NCI-H1436 treated with DMSO at 0.1 percent for 48 hours (cell line): ENCODE measurements at places on chromosomes 3 and 15.

DNA sequence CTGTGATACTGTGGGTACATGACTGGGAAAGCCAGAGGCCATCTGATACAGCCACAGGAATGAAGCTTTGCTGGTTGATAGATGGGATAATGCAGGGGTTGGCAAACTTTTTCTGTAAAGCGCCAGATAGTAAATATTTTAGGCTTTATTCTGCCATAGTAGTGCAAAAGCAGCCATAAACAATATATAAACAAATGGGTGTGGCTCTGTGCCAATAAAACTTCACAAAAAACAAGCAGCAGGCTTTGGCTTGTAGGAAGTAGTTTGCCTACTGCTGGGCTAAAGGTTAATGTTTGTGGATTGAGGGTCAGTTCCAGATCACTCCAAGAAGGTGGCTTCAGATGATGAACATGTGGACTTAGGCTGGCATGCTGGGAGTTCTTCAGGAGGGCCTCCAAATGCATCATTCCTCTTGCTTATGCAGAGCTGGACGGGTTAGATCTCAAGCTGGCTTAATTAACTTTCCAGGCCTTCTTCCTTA lies 305.7 kb downstream of the RPLP1 start:
- no peak for DNase-seq

- DNase-seq = no peak
Measured at GRCh38 chr3:46898321-46899150, 21.0 kb downstream of the PTH1R start.

DNA sequence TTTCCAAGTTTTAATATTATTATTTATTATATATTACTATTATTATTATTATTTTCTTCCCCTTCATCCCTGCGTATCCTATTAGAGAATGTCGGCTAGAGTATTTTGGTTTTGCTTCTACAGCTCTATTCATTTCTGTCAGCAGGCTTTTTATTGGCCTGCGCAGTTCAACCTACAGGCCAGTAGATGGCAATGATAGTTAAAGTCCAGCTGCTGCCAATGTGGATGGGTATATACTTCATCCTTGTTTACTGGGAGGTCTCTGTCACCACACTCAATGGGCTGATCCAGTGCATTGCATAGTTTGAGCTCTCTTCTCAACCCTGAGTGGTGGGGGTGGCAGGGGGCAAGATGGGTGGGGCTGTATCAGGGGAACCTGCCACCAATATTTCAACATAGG lies 799.8 kb downstream of the NSUN3 start:
- DNase-seq = no peak

DNA sequence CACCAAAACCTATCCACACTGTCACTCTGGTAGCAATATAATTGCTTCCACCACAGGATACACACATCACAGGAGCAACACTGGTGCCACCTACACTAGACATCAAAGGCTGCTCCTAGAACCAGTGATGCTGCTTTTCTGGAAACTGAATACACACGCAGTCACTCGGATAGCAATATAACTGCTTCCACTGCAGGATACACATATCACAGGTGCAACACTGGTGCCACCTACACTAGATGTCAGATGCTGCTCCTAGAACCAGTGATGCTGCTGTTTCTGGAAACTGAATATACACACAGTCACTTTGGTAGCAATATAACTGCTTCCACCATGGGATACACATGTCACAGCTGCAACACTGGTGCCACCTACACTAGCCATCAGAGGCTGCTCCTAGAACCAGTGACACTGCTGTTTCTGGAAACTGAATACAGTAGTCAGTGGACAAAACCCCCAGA lies 6.9 kb upstream of the TNFSF10 start:
- DNase-seq = no peak

DNA sequence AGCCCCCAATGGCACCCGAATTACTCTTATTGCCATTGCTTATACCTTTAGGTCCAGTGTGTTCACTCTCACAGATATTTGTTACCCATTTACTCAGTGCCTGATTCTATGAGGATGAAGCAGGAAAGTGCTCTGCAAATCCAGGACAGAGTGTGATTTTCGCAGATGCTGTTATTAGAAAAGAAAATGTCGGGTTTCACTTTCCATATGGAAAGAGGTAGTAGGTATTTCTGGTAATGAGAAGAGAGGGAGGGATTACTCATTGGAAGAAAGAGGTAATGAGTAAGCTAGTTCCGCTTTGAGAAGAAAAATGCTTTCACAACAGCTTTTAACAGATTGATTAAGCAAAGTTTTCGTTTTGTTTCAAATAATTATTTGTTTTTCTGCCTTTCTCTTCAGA lies 336.3 kb upstream of the CFAP20DC start:
- no peak for DNase-seq

- no peak for DNase-seq
Measured at GRCh38 chr3:64445109-64445943, 220.1 kb upstream of the PRICKLE2 start.

DNA sequence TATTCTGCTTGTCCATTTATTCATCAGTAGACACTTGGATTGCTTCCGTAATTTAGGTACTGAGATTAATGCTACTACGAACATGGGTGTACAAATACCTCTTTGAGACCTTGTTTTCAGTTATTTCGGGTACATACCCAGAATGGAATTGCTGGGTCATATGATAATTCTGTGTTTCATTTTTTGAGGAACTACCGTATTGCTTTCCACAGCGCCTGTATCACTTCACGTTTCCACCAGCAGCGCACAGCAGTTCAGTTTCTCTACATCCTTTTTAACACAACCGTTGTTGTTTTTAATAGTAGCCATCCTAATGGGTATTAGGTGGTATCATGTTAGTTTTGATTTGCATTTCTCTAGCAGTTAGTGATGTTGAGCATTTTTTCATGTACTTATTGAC lies 9.5 kb downstream of the PAK2 start:
- DNase-seq = no peak

- DNase-seq = no peak
Measured at GRCh38 chr3:98457543-98457942, 5.5 kb upstream of the OR5K1 start.

DNA sequence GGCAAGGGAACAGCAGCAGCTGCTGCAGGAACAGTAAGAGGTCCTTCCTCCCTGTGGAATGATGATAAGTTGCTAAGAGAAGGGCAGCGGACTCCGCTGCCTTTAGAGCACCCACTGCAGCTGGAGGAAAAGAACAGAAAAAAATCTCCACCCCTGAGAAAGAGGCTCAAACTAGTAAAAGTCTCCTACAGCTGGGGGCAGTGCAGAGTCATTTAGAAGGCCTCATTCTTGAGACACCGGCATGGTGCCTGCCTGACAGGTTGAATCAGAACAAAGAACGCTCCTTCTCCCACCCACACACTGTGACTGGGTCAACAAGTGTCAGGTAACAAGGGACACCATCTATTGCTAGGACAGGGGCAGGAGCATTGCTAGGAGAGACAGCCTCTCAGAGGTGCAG lies 188.4 kb downstream of the ABHD5 start:
- no peak for DNase-seq

GRCh38 chr3:18747383-18747782 lies 322.2 kb upstream of the SATB1 start:
- DNase-seq = no peak
